ENCODE measurements at places on chromosomes 2 and 18. TPM values are rescaled to one million over a fixed set of nuclear protein-coding genes. Genes with fewer than 3 reads are reported as not detected.

- DNase-seq = no peak
Observed at GRCh38 chr18:23673725-23674124, 11.0 kb upstream of the ANKRD29 start.

- DNase-seq = no peak
Observed at GRCh38 chr2:128385365-128385764, 66.7 kb upstream of the HS6ST1 start.

DNA sequence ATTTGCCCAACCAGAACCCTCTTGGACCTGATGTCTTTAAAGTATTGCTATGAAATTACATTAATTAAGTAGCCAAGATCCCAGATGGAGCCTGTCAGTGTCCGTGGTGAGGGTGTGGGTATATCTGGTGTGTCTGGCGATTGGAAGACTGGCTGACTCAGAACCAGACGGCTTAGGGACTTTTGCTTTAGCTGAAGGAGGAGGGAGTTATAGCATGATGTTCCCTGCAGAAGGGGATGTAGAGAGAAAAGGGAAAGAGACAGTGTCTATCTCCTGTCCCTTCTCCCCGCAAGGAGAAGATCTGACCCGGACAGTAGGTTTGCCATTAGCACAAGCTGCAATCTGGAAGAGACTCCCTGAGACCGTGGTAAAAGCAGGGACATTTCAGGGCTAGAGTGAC, 60.6 kb downstream of the POU3F3 start:
- no peak for DNase-seq

- DNase-seq = no peak
Observed at GRCh38 chr18:2979129-2979528, 33.8 kb downstream of the LPIN2 start.

- no peak for DNase-seq
Observed at GRCh38 chr2:110713513-110714362, 18.6 kb upstream of the ACOXL start.

PID1 gene
- total RNA-seq = 2.1 TPM

GRCh38 chr18:23238651-23239349, 103.5 kb downstream of the CABLES1 start:
- DNase-seq = no peak

GRCh38 chr2:55810622-55811020, 113.0 kb downstream of the EFEMP1 start:
- DNase-seq = no peak
